ENCODE measurements at places on chromosomes 5 and 9. TPM values are rescaled to one million over a fixed set of nuclear protein-coding genes. Genes with fewer than 3 reads are reported as not detected.

The TUBB4B gene
- total RNA-seq, result 599 TPM

The TMEM171 gene
- 2.4 TPM for total RNA-seq

The TAF11L5 gene
- not detected for total RNA-seq

The ABCA2 gene
- 25.9 TPM for total RNA-seq

The CCL27 gene
- total RNA-seq, result not detected

The ZFP2 gene
- total RNA-seq, result not detected

The NME5 gene
- total RNA-seq, result 0.40 TPM

The TPD52L3 gene
- total RNA-seq, result not detected

The PCDHGB6 gene
- 1.8 TPM for total RNA-seq

The SLC9A3 gene
- 4.7 TPM for total RNA-seq

- no peak for DNase-seq
Observed at GRCh38 chr5:10854506-10855277, 93.7 kb upstream of the DAP start.

DNA sequence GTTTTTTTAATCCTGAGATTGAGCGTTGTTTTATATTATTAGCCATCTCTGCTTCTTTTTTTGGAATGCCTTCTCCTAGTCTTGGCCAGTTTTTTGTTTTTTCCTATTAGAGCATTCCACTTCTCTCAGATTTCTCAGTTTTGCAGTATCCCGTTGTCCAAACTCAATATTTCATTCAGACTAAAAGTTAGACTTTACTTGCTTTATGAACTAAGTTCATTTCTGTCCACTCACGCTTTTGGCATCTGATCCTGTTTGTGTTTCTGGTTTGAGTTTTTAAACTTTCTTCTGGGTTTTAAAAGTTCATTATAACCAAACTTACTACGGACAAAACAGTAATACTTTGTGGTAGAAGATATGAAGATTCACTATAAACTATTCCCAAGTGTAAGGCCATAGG, 288.3 kb upstream of the MPDZ start:
- DNase-seq, result no peak

DNA sequence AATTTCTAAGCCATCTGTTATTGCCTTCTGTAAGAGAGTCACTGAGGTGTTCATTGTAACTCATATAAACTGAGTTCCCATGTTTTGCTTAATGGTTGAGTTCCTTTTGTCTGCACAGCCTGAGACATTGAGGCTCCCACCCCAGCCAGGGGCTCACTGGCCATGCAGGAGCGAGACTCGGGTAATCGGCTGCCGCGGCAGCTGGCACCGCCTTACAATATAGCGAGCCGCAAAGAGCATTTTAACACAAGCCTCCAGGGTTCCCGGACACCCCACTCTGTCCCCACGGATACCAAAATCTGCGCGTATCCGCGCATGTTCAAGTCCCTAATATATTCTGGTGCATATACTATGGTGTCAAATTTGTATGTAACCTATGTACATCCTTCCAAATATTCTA, 24.4 kb upstream of the GLDC start:
- DNase-seq, result no peak

DNA sequence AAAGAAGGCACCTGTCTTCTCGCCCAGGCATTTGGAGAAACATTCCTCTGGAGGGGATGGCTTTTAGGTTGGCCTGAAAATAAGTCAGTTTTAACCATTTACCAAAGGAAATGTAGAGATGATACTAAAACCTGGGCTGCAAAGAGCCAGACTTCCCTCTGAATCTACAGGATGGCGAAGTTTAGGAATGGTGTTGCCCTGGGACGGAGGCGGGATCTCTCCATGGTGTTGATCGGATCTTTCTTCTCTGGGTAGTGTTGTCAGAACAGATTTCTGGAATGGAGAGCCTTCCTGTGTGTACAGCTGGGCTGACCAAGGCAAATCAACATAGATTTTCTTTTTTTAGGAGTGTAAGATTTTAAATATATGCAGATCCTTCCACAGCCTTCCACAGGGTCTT, 159.2 kb downstream of the PDZD2 start:
- DNase-seq, result no peak

GRCh38 chr5:176379881-176380280, 8.5 kb downstream of the NOP16 start:
- DNase-seq, result no peak

DNA sequence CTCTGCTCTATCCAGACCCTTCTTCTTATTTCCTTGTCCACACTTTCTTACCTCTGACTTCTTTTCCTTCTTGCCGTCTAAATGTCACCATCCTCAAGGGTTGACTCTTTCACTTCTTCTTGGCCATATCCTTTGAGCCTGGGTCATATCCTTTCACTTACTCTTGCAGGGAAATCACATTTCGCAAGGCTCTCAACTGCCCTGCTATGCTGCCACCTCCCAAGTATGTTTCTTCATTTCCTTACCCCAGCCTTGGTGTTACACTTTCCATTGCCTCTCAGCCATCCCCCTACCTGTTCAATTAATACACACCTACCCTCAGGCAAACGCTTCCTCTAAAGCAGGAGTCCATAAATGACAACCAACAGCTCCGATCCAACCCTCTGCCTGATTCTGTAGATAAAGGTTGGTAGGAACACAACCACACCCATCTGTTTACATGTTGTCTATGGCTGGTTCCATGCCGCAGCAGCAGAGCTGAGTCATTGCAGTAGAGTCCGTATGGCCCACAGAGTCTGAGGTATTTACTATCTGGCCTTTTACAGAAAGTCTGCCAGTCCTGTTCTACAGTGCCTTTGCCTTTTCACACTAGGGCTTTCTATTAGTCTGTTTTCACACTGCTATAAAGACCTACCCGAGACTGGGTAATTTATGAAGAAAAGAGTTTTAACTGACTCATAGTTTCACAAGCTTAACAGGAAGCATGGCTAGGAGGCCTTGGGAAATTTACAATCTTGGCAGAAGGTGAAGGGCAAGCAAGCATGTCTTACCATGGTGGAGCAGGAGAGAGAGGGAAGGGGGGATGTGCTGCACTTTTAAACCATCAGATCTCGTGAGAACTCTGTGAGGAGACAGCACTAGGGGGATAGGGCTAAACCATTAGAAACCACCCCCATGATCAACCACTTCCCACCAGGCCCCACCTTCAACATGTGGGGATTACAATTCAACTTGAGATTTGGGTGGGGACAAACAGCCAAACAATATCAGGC, 97.9 kb downstream of the SV2C start:
- no peak for DNase-seq

DNA sequence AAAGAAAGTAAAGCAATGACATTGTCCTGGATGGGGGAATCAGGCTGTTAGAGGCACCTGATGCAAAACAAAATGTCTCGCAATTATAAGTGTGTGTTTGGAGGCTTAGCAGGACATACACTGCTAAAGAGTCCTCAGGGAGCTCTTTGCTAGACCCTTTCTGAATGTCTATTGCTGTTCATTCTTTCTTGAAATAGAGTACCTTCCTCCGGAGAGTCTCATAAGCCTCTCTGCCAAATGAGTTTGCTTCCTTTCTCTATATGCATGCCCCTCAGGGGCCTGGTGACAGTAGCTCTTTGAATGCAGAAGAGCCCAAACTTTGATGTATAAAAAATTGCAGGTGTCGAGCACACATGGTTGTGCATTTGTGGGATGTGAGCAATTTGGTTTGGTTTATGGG, 26.4 kb upstream of the ADAMTSL1 start:
- no peak for DNase-seq

GRCh38 chr5:113682497-113683136, 169.1 kb downstream of the YTHDC2 start:
- peak; percentile 12 for DNase-seq

- DNase-seq, result no peak
Observed at GRCh38 chr5:66718374-66719002, 122.3 kb downstream of the MAST4 start.

- no peak for DNase-seq
Observed at GRCh38 chr5:5467737-5468136, 45.3 kb downstream of the ICE1 start.

GRCh38 chr5:1511651-1512540, 11.9 kb downstream of the LPCAT1 start:
- DNase-seq, result peak; percentile 67

- DNase-seq, result no peak
Observed at GRCh38 chr5:178314061-178314660, 81.6 kb upstream of the PHYKPL start.

GRCh38 chr5:80754900-80755299, 100.1 kb upstream of the DHFR start:
- no peak for DNase-seq

- peak; percentile 76 for DNase-seq
Observed at GRCh38 chr9:108156270-108156998, 666.9 kb upstream of the KLF4 start.

GRCh38 chr5:69498384-69498783, 5.8 kb downstream of the OCLN start:
- peak; percentile 52 for DNase-seq

DNA sequence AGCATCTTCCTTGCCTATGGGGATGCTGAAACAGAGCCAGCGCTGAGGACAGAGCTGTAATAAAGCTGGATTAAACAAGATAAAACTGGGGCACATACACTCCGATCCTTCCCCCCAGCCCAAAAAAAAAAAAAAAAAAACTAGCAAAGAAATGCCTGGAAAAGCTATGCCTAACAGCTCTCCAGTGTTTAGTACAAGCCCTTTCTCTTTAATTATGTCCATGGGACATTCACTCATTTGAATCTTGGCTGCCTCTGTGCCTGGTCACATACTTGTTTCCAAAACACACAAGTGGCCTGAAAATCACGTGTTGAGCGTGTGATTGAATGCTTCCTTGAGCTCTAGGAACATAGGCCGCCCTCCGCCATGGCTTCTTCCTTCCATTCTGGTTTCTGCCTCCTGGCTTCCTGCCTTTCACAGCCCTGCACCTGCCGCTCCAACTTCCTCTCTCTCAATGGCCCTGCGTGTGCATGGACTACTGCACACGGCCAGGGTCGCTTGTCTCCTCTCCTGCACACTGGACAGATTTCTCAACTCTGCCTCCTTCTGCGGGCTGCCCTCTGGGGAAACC, 111.0 kb upstream of the RETREG1 start:
- no peak for DNase-seq

DNA sequence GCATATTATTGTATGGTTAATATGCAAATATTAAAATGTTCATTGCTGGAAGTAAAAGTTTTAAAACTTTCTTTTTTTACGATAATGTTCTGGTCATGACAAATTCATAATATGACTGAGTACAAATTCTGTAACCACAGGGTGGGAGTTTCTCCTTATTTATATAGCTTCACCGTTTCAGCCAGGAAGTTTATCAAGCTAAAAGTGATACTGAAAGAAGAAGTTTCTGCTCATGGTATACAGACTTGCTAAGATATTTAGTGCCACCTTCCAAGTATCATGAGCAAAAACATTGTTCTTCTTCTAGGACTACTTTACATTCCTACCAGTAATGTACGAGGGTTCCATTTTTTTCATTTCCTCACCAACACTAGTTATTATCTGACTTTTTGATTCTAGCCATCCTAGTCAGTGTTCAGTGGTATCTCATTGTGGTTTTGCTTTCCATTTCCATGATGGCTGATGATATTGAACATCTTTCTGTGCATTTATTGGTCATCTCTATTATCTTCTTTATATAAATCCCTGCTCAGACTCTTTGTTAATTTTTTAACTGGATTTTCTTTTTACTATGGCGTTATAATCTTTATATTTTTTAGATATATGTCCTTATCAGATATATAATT, 94.2 kb upstream of the PRRC1 start:
- no peak for DNase-seq

GRCh38 chr5:42779083-42779482, 22.5 kb downstream of the CCDC152 start:
- DNase-seq, result no peak

DNA sequence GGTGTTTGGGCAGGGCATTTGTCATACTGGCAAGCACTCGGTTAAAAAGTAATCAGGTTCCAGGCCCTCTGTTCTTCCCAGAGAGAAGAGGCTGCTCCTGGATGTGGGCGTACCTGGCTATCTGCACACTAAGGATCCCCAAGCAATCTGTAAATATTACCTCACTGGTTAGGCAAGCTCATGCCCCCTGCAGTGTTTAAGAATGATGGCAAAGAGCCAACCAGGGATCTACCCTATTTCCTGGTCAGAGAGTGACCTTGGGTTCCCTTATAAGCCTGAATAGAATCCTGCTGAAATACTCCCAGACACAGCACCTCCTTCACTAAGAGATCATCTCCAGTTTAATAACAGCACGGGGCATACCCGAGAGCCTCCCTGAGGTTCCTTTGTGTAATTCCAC, 181.2 kb downstream of the PIK3R1 start:
- no peak for DNase-seq

DNA sequence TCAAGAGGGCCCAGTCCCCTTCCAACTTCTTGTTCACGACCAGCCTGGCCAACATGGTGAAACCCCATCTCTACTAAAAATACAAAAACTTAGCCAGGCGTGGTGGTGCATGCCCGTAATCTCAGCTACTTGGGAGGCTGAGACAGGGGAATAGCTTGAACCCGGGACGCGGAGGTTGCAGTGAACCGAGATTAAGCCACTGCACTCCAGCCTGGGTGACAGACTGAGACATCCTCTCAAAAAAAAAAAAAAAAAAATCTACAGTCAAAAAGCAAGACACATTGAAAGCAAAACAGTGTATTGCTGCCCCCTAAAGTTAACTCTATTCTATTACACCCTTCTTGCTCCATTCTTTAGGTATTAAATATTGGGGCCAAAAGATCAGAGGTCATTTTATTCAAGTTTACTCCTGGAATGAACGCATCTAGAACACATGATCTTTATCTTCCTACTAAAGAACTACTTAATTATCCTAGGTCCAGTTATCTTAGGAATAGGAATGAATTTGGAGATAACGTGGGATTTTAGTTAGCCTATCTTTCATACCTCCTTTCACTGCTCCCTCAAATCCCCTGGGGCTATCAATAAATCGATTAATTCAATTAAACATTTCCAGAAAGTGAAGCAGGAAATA, 2.4 kb downstream of the ATG12 start:
- peak; percentile 68 for DNase-seq

DNA sequence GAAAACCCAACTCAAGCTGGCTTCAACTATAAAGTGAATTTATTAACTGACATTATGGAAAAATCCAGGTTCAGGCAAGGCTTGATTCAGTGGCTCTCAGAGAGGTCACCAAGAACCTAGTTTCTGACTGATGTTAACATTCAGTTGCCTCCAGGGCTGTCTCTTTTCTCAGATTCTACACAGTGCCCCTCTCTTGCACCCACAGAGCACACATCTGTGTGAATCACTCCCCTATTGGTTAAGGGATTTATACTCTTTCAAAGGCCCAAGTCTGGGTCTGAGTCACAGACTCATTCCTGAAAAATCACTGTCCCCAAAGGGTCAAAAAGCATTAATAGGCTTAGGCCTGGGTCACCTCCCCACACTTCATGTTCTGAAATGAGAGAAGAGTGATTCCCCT, 6.2 kb upstream of the HAVCR2 start:
- DNase-seq, result no peak

DNA sequence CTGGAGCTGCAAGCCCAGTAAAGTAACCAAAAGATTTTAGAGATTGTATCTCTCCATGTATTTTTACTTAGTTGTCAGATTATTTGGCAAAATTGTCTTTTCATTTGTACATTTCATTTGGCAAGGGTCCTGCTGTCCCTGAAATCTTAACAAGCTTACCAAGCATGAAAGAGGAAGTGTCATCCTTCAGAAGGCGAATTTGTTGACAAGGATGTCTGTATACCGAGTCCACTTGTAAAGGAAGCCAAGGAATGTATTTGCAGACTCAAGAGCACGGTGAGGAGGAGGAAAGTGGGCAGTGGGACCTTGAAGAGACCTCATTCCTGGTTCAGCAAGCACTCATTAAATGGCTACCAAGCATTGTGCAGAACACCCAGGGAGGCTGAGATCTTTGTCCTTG, 7.5 kb upstream of the OTULINL start:
- DNase-seq, result peak; percentile 34

GRCh38 chr9:34379334-34380033, 2.8 kb upstream of the MYORG start:
- peak; percentile 86 for DNase-seq

Data from PC-3 (cell line).